ENCODE measurements at places on chromosomes 6 and 20.

DNA sequence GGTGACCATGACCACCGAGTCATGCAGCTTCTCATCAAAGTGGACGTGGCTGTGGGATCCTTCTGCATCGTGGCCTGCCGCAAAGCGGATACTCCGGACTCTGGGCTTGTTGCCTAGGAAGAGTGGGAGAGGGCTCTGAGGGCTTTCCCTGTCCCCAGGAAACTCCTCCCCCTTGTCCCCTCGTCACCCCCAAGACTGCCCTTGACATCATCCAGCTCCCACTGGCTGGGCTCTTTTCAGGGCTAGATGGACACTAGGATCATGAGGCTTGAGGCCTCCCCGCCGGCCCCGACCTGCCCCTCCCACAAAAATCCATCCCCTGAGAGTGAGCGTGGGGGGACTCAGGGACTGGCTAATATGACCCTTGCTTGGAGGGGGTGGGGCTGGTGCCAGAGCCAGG is 9.0 kb downstream of the ADISSP start:
- DNase-seq, result no peak

GRCh38 chr6:87366899-87367298 is 22.3 kb downstream of the C6orf163 start:
- DNase-seq, result no peak

DNA sequence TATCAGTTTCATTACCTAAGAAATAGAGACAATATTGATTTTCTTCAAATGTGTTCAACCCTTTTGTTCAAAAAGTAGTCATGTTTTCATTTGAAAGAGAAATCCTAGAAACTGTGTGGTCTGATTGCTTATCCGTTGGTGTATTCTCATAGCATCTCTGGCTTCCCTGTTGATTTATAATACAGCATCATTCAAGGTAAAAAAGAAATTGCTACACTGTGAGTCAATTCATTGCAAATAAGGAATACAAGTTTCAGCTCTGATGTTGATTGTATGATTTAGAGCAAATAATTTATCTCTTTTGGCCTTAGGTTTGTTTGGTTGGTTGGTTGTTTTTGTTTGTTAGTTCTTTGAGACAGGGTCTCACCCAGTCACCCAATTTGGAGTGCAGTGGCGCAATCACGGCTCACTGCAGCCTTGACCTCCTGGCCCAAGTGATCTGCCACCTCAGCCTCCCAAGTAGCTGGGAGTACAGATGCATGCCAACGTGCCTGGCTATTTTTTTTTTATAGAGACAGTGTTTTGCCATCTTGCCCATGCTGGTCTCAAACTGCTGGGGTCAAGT is 185.5 kb upstream of the TNFAIP3 start:
- no peak for DNase-seq

DNA sequence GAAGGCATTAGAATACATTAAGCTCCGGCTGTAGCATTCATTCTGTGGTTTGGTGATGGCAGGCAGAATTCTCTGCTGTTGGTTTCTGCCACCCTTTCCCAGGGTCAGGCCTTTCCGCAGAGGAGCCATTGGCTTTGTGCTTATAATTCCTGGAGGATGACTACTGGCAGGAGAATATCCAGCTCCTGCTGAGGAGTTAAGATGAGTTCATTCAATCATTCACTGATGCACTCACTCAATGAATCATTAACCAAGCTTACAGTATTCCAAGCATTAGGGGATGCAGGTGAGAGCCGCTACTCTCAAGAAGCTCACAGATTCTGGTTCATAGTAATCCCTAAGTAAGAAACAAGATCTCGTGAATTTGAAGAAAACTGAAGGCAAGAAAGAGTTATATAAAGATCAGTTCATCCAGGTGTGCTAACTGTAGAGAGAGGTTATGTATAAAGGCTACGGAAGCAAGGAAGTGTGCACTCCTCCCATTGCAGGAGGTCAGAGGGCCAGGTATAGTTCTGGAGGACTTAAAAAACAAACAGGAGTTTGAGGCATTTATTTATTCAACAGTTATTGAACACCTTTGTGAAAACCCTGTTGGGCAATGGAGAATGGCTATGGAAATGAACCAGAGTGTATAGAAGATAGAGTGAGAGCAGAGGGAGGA is 75.5 kb downstream of the HMGN3 start:
- DNase-seq, result no peak

- DNase-seq, result no peak
Observed at GRCh38 chr20:49288250-49288751, 10.4 kb upstream of the ZNFX1 start.

GRCh38 chr6:142886431-142887170 is 58.4 kb downstream of the HIVEP2 start:
- no peak for DNase-seq

- no peak for DNase-seq
Observed at GRCh38 chr6:128167552-128167951, 266.7 kb upstream of the THEMIS start.

GRCh38 chr6:45710304-45710821 is 305.3 kb downstream of the CLIC5 start:
- DNase-seq, result no peak

DNA sequence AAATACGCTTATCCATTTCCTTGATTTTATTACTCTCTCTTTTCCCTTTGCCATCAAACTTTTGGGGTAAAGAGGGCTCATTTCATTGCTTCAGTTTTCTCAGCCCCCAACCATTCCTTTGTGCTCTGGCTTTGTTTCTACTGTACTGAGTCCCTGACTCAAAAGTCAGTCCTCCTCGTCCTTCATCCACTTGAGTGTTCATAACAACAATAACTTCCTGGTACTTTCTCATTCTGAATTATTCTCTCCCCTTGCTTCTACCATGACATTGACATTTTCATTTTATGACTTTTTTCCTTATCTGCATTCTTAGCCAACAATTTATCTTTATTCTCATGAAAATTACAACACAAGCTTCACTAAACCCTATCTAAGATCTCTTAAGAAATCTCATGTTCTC is 911 bp downstream of the ENPP3 start:
- DNase-seq, result no peak

DNA sequence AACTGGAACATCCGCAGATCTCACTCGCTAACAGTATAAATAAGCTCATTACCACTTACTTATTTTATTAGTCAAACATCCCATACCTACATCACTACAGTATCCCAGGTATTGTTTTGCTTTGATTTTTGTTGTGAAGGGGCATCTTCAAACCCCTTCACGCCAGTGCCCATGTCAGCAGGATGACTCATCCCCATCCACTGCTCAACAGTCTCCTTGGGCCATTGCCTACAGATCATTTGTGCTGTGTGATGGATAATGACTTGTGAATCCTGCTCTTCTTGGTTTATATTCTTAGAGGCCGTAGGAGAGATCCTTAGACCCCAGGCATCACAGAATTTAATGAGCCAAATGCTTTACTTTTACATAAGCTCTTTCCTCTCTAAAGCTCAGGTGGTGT is 8.5 kb upstream of the SIRT5 start:
- DNase-seq, result no peak

GRCh38 chr20:56237335-56237734 is 11.2 kb upstream of the MC3R start:
- no peak for DNase-seq

DNA sequence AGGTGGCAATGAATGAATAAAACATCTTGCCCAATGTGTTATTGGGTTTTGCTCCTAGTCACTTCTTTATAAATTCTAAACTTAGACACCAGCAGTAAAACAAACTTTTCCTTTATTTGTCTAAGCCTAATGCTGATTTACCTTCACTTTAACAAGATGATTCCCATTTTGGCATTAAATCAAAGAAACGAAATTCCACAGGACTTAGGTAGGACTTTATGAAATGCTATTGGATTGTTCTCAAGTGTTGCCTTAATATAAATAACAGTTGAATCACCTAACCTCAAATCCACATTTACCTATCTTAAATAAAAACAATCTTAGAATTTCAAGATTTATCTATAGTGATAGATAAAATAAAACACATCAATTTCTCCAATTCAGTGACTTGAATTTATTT is 831.8 kb downstream of the EPHA7 start:
- no peak for DNase-seq

DNA sequence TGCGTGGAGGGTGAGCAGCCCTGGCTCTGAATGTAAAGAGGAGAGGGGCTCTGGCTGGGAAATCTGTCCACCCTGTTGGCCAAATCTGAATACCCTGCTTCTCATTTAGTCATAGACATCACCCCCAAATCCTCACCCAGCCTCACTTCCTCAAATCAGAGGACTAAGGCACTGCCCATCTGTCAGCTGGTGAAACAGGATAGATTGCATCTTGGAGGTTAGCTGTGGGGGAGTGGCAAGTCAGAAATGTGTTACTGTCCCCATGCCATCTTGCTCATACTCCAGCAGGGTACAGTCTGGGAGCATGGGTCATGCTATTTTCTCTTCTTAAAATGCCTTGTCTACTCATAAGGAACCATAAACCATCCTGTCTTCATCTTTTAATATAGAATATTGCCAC is 9.5 kb upstream of the DTNBP1 start:
- no peak for DNase-seq

DNA sequence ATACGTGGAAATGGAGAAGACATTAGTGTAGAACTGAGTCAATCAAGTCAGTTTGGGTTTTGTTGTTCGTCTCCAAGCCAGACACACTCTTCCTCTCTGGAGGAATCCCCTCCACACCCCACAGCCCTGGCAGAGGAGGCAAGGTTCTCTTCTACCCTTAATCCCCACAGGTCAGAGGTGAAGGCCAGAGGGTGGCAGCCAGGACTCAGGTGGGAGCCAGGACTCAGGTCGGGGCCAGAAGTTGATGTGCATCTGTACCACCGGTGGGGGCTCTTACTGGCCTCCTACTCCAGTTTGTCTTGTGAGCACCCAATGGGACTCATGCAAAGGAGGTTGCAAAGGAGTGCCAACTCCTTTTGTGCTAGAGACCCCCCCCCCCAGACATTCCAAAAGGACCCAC is 126.4 kb downstream of the TBXT start:
- DNase-seq, result no peak

DNA sequence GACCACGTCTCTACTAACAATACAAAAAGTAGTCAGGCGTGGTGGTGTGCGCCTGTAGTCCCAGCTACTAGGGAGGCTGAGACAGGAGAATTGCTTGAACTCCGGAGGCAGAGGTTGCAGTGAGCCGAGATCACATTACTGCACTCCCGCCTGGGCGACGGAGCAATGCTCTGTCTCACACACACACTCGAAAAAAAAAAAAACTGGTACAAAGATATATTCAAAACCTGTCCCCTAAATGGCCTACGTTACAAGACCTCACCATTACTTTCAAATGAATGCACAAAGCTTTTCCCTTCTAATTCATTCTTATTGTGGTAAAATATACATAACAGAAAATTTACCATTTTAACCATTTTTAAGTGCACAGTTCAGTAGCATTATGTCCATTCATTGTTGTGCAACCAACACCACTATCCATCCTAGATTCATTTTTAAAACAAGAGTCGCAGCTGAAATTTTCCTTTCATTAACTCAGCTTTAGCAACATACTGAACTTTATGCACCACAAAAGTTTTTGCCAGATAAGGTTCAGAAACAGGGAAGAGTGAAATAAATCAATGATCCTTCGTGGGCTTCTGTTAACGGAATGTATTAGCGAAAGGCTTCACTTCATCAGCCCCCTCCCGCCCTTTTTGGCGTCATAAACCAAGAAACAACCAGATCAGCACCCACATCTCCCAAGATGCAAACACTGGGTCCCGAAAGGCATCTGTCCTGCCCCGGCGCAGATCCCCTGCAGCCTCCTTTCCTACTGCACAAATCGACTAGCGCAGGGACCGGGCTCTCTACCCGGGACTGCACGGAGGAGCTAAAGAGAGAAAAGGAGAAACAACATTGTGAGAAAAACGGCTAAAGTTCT is 825 bp upstream of the FAM135A start:
- no peak for DNase-seq

GRCh38 chr6:22227824-22228610 is 68.8 kb downstream of the PRL start:
- DNase-seq, result no peak

DNA sequence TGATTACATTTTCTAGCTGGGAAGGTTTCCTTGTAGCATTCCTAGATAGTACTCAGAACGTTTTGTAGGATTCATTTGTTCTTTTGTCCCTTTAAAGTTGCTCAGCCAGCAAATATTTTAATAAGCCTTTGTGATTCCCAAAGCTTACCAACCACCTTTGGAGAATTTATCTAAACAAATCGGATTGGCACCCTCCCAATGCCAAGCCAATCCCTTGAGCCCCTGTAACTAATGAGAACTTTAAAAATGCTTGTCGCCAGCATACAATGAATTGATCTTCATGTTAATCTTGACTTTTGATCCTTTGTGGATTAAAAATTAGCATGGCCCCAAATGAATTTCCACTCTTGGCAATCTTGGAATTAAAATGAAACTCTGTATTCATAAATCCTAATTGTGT is 559.5 kb downstream of the UTRN start:
- DNase-seq, result no peak

- no peak for DNase-seq
Observed at GRCh38 chr20:31974951-31975487, 7.1 kb downstream of the XKR7 start.

- DNase-seq, result no peak
Observed at GRCh38 chr6:85472744-85473143, 22.9 kb downstream of the NT5E start.

Data from Panc1 (cell line).